ENCODE measurements at places on chromosomes 2 and 18.
A peak's percentile ranks its signal among the peaks of the same experiment; 100 is the strongest.

- DNase-seq, result no peak
Measured at GRCh38 chr2:53438100-53438499, 329.5 kb upstream of the CHAC2 start.

- no peak for DNase-seq
Measured at GRCh38 chr2:66748939-66749338, 314.0 kb downstream of the MEIS1 start.

DNA sequence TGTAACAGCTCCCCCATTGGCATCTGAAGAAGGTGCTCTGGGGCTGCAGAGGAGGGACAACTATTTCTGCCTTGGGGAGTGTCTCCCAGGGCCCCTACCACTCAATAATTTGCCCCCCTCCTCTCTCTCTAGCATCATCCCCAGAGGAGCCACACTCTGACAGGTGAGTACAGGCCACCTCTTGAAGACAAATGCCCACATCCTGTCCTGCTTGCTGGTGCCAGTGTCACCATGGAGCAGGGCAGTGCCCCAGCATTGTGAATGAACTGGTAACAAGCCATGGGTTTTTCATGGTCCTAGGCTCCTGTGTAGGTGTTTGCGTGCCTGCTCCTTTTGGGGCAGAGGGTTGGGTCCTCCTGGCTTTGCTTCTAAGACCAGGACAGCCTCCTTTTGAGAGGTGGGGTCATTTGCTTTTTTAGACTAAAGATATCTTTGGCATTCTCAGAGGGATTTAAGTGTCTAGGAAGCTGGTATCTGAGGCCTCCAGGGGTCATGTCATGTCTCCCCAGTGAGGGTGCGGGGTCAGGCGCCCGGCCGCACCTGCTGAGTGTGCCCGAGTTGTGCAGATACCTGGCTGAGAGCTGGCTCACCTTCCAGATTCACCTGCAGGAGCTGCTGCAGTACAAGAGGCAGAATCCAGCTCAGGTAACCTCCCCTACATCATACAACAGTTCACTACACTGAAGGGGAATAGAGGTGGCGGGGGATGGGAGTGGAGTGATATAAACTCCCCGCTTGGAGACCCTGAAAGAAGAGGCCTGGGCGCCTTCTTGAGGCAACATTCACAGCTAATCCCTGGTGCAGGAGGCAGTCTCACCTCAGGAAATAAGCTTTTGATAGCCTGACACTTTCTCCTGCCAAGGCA is 1.8 kb downstream of the RETREG2 start:
- peak; percentile 78 for DNase-seq

GRCh38 chr2:68385220-68385906 is 20.3 kb downstream of the PLEK start:
- peak; percentile 49 for DNase-seq

DNA sequence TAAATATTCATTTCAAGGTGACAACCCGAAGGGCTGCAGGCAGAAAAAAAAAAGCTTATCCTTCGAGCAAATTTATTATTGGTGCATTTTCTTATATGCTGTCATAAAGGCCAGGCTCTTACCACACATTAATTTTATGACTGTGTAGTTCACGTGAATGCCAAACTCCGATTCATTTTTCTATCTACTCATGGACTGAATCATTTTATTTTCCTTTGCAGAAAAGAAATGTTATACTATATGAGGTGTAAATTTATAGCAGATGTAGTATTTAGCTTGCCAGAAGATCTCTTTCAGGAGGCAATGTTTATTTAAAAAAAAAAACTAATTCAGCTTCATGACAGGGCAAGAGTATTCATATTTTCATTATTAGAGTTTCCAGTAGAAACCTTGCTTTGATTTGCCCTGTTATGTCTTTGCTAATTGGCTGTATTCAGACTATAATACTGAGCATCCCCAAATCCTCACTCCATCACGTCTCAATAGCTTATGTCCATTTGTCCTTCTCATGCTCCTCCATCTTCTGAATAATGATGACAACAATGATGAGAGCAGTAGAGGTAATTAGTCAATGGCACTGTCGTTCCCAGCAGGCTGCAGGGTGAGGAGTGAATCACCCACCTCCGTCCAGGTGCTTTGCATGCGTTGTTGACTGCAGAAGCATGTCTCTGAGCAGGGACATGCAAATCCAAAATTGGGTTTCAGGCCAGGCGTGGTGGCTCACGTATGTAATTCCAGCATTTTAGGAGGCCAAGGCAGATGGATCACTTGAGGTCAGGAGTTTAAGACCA is 101.1 kb upstream of the RAB12 start:
- DNase-seq, result no peak

DNA sequence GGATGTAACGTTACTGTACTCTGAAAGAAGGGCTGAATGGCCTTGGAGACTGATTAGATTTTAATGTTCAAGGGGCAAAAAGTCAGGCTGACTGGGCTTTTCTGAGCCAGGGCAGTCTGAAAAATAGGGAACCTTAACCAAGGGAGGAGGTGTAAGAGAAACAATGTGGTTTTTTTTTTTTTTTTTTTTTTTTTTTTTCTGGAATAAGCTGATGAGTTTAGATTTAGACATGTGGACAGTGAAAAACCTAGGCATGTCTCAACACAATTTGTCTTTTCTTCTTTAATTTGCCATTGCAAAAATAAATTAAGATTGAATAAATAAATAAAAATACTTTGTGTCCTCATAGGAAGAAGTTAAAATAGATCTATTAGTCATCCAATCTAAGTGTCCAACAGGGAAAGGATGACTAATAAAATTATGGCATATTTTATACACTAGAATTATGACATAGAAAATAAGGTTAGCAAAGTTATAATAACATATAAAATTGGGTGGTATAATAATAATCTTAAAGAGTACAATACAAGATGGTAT is 237.6 kb upstream of the TRIB2 start:
- DNase-seq, result no peak

Data from upper lobe of left lung (tissue), 6 donors.